ENCODE measurements at places on chromosomes 5 and 9.

DNA sequence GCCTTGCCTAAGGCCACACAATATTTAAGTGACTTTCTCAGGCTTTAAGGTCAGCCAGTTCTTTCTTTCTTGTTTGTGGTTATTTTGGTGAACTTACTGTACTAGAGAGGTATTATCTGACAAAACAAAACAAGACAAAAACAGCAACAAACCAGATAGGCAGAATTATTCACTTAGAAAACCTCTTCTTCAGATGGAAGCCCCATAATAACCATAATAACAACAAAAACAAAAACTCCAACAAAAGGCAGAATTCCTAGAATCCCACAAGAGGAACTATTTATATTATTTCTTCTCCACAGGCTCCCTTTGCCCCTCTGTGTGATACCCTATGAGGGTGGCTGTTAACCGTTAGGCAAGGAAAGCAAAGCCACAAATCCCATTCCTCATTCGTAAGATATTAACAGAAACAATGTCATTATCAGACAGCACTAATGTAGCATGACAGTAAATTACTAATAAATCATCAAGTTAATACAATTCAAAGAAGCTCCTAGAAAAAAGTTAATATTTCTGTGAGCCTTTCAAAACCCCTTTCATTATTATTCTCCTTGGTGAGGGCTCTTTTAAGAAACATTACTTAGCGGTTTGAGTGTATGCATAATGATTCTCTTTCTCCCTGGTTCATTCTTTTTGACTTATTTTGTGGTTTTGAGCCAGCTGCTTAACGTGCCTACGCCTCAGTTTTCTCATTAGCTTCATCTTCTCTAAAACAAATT is 274.9 kb downstream of the EFNA5 start:
- DNase-seq = no peak

GRCh38 chr9:120161776-120162175 is 418.2 kb downstream of the CDK5RAP2 start:
- no peak for DNase-seq

DNA sequence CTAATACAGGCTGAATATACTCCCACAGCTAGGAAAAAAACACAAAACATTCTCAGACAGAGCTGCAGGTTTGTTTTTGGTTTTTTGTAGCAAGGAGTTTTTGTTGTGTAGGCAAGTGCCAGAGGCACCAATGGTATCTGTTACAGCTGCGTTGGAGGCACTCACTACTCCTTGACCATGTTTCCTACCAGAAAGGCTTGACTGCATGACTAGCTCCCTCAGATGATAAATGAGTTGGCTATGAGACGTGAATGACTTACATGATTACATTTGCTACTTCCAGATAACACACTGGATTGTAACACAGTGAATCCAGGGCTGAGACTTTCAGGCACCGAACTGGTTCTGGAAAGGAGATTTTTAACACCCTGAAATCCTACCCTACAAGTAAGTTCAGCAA is 18.8 kb downstream of the GZMK start:
- no peak for DNase-seq

- no peak for DNase-seq
These were observed 42.5 kb upstream of the ROR2 start for GRCh38 chr9:91992461-91993041.

DNA sequence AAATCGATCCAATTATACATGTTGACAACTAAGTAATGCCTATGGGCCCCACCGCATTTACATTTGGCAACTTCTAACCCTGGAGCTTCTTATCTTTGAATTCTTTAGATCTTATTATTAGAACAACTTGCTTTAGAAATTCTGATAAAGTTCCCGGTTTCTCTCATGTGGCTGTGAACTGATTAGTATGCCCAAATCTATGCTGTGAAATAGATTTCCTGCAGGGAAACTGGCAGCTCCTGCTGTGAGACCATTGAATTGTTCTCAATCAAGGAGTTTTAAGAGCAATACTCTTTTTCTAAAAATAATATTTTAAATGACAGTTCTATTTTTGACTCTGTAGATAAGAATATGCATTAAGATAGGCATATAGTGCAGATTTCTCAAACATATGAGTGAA is 177.5 kb downstream of the GABRB2 start:
- DNase-seq = no peak

DNA sequence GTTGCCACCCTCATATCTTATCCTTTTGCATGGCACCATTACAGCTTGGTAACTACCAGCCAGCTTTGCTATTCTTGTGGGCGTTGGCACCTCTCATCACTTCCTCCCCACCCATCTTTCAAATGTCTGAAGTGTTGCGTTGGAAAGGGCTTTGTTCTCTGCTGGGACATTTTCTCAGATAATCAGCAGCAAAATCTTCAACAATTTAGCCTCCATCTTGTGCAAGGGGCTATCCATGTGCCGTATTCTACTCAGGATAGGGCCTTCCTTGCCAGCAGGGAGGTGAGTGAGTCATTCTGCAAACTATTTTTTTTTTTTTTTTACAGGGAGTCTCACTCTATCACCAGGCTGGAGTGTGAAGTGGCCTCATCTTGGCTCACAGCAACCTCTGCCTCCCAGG is 62.1 kb upstream of the NUDT12 start:
- no peak for DNase-seq

DNA sequence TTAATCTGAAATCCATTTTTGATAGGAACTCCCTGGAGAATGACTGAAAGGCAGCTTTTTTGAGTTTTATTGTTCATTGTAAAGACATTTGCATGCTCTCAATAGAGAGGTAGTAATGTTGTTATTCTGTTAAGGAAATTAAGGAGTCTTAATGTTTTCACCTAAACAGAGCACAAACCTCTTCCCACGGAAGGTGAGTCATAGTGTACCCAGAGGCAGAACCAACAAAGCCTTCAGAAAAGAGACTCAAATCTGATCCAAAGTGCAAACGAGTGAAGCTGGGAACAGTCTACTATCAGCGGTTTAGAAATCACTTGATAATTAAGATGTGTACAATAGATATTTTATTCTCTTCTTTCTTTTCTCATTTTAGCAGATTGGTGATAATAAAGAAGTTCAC is 470.5 kb downstream of the PLK2 start:
- no peak for DNase-seq

DNA sequence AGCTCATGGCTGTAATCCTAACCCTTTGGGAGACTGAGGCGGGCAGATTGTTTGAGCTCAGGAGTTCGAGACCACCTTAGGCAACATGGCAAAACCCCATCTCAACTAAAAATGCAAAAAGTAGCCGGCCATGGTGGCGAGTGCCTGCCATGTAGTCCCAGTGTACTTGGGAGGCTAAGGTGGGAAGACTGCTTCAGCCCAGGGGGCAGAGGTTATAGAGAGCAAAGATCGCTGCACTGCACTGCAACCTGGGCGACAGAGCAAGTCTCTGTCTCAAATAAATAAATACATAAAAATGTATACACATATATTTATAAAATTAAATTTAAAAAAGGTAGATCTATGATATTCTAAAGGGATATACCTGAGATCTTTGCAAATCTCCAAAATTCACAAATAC is 19.4 kb downstream of the ZBTB5 start:
- DNase-seq = no peak

GRCh38 chr5:142317753-142318152 is 7.1 kb downstream of the SPRY4 start:
- DNase-seq = no peak

DNA sequence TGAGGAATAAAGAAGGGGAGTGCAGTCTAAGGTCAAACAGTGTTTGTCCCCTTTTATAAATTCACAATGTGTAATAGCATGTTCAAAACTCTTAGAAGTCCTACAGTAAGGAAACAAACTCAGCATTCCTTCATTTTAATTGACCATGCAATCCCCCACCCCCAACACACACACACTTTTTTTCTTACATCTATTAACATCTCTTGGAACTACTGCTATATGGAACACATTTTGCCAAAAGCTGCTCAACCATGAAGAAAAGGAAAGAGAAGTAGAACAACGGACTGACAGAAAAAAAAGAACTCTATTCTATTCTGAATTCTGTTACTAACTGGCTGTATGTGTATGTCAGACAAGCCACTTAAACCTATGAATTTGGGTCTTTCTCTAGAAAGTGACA is 2.8 kb upstream of the CTNNAL1 start:
- DNase-seq = no peak

- no peak for DNase-seq
These were observed 467.4 kb upstream of the SEMA6A start for GRCh38 chr5:117041926-117042595.

DNA sequence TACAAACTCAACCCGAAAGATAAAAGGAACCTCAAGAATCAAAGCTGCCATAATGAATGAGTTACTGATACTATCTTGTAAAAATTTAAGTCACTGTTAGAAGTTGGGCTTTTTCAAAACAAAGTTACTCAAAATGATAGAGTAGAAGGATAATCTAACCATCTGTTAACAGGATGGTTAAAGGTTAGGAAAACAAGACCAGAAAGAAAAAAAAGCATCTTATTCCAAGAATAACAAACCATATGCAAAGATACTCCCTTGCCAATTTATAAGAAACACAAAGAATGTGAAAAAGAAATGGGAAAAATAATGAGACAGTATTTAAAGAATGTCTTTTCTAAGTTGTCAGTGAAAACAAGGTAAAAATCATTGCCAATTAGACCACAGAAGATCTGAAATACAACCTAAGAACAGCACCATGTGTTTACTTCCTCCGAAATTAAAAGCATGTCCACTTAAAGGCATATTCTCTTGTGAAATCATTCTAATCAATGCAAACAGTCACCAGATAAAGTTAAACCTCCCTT is 51.2 kb downstream of the STRBP start:
- no peak for DNase-seq

DNA sequence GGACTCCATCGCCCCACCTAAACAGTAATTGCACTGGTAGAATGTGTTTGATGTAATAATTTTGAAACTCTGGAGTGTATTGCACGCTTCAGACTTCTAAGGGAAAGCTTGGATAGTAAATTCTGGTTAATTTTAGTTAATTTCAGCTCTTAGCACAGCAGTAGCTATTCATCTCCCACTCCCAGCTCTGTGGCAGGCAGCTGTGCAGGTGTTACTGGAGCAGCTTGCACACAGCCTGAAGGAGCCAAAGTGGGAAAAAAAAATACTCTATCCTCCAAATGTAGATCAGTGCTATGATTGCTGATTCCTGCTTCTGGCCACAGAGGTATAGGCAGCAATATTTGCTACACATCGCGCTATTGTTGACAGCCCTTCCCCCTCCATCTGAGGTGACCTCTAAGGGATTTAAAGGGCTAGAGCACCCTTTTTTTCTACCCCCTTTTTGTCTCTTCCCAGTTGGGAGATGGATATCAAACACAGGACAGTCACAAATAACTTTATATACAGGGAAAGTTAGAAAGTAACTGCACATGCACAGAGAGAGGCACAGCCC is 97.4 kb downstream of the KCTD16 start:
- DNase-seq = no peak

DNA sequence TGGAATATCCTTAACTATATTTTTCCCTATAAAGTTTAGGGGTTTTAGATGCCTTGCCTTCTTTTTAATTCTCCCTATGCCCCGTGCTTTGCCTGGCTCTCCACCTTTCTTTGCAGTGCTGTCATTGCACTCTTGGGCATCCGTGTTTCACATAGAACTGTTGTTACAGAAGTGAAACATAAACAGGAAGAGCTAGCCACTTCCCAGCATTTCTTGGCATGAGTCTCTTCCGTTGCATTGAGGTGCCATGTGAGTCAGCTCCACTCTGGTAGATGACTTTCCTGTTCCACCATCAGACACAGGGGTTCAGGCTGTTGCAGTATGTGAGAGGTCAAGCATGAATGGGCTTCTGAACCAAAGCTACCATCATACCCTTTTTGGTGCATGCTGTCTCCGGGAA is 73.4 kb downstream of the ANGPTL2 start:
- DNase-seq = no peak

- no peak for DNase-seq
These were observed 74.2 kb downstream of the PTPN3 start for GRCh38 chr9:109423877-109424276.

DNA sequence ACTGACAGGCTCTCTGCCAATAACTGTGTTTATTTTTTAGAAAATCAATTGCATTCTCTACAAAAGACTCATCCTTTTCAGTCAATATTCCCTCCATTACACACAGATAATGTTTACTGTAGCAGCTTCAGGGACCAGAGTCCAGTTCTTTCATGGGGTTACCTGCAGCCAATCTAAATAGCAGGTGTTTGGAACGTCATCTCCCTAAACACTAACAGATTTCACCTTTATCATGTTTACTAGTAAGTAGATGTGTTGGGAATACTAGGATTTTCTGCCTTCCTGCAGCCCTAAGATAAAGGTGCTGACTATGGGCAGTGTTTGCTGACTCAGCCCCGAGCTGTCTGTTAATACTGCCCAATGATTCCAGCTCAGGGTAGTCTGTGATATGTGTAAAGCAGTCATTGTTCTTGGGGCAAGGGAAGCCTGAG is 447.0 kb downstream of the KIF4B start:
- no peak for DNase-seq

- no peak for DNase-seq
These were observed 160.2 kb upstream of the TBCA start for GRCh38 chr5:77936365-77936693.

- DNase-seq = no peak
These were observed 80.9 kb downstream of the ALDH7A1 start for GRCh38 chr5:126514131-126514557.

DNA sequence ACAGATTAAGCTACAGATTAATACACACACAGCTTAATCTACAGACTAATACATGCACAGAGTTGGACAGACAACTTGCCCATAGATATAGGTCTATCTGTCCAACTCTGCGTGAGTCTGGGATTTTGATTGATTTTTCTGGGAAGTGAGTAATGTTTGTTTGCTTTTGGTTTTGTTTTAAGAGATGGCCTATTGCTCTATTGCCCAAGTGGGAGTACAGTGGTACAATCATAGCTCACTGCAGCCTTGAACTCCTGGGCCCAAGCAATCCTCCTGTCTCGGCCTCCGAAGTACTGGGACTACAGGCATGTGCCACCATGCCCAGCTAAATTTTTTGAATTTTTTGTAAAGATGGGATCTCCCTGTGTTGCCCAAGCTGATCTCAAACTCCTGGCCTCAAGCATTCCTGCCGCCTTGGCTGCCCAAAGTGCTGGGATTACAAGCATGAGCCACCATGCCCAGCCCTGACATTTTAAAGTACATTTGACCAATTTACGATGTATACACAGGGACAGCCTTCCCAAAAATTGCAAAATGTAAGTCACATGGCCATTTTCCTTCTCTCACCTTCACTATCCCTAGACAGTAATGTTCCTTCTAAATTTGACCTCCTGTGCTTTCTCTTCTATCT is 50.8 kb downstream of the PAPPA start:
- no peak for DNase-seq

All from T-helper 17 cell (primary cell).